ENCODE measurements at places on chromosomes 2 and 18. TPM values are rescaled to one million over a fixed set of nuclear protein-coding genes. Genes with fewer than 3 reads are reported as not detected.

DNA sequence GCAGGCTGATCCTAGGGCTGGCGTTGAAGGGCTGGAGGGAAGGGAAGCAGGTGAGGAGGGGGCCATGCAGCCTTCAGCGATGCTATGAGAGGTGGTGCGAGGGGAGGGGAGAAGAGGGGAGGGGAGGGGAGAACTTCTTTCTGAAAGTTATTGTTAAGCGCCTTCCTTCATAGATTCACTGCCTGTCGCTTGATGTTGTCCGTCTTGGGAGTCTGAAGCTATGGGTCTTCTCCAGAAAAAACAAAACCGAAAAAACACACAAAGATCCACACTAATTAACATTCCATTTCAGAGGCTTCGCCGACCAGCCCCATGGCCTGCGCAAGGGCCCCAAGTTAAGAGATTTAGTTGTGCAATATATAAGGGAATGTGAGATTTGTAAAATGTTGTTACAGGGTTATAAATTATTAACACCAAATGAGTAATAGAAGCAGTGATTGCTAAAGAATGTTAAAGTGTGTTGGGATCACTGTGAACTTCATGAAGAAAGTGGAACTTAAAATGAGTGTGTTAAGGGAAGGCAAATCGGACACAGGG lies 758 bp downstream of the CFAP221 start:
- peak overlapping the region; percentile 73 for H3K4me3 ChIP-seq
- H3K27ac ChIP-seq: no peak overlapping the region
- DNase-seq: no peak
- H3K36me3 ChIP-seq: no peaks in the 10 kb centered on the region

- no peaks in the 10 kb centered on the region for H3K36me3 ChIP-seq
- peaks cover 12% of the 10 kb centered on the region for H3K4me1 ChIP-seq
- H3K4me3 ChIP-seq: peak overlapping the region; percentile 96
- H3K27me3 ChIP-seq: no peaks in the 10 kb centered on the region
- no peak for DNase-seq
Measured at GRCh38 chr2:197435598-197436420, 981 bp upstream of the SF3B1 start.

- H3K36me3 ChIP-seq: peaks cover 13% of the 10 kb centered on the region
- H3K4me1 ChIP-seq: no peaks in the 10 kb centered on the region
- no peak for DNase-seq
Measured at GRCh38 chr2:233407771-233408181, 53.5 kb downstream of the DGKD start.

DNA sequence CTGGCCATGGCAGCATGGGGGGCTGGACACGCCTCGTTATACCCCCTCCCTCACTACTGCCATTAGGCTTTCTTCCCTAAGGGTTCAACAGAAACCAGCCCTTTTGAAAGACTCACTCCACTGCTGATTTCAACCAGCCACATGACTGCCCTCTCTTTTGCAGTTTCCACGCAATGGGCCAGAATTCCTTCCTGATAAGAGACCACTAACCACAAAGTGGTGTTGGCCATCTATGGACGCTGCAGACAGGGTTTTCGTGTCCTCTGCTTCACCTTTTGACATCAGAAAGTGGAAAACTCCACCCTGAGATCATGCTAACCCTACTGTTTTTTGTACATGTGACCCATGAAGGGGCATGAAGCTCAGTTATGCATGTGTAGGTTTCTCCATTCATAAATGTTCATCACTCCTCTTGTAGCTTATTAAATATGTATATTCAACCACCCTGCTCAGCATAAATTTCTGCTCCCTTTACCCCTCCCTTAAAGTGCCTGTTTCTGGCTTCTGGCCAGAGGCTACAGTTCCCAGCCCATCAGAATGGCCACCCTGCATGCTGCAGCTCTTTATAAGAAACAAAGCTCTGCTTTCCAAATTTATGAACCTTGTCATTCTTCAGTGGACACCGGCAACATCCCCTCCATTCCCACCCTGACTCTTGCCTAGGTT lies 106.6 kb upstream of the MSH6 start:
- no peak for DNase-seq
- H3K27ac ChIP-seq: no peak overlapping the region
- H3K4me3 ChIP-seq: no peak overlapping the region

- DNase-seq: no peak
- H3K4me3 ChIP-seq: no peak overlapping the region
- H3K27ac ChIP-seq: no peak overlapping the region
Measured at GRCh38 chr2:241834527-241835210, 24.0 kb downstream of the PDCD1 start.

GRCh38 chr18:57898506-57899124 lies 95.5 kb upstream of the ATP8B1 start:
- no peaks in the 10 kb centered on the region for H3K36me3 ChIP-seq
- H3K4me1 ChIP-seq: no peaks in the 10 kb centered on the region
- no peak for DNase-seq
- no peaks in the 10 kb centered on the region for H3K27me3 ChIP-seq

Gene INPP5D
- total RNA-seq: 4.2 TPM

Gene LYPD1
- 5.3 TPM for total RNA-seq

Measured in neural progenitor cell (in vitro differentiated cells).